Activated CD8-positive, alpha-beta memory T cell treated with anti-CD3 and anti-CD28 coated beads, Interleukin-2, amount 50 U/mL, for 4 hours (primary cell): ENCODE measurements at places on chromosomes 16 and 17.

- no peak for DNase-seq
Observed at GRCh38 chr17:78276098-78276887, 44.9 kb downstream of the TMEM235 start.

- no peak for DNase-seq
Observed at GRCh38 chr16:66517586-66518263, 32.2 kb downstream of the TK2 start.

- DNase-seq: no peak
Observed at GRCh38 chr16:88599092-88599733, 29.0 kb downstream of the ZC3H18 start.

- DNase-seq: no peak
Observed at GRCh38 chr16:17396762-17397498, 73.8 kb downstream of the XYLT1 start.

GRCh38 chr17:10280068-10280467, 81.7 kb upstream of the GAS7 start:
- DNase-seq: no peak

DNA sequence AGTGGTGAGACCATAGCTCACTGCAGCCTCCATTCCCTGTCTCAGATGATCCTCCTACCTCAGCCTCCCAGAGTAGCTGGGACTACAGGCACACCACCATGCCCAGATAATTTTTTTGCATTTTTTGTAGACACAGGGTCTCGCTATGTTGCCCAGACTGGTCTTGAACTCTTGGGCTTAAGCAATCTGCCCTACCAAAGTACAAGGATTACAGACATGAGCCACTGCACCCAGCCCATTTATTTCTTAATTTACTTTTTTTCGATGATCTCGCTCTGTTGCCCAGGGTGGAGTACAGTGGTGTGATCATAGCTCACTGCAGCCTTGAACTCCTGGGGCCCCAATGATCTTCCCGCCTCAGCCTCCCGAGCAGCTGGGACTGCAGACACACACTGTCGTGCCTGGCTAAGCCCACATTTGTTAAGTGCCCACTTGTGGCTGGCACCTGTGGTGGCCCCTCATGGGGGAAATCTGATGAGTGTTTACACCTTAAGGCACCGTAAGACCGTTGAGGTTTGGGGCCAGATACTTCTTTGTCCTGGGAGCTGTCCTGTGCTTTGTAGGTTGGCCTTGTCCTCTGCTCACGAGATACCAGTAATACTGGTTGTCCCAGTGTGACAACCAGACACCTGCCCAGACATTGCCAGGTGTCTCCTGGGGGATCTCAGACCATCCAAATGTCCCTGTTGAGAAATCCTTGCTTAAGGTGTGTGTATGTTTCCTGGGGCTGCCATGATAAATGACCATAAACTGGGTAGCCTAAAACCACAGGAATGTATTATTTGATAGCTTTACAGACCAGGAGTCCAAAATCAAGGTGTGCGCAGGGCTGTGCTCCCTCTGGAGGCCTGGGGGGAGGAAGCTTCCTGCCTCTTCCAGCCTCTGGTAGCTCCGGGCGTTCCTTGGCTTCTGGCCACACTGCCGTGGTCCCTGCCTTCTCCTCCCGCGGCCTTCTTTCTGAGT, 141.4 kb upstream of the GSE1 start:
- no peak for DNase-seq

DNA sequence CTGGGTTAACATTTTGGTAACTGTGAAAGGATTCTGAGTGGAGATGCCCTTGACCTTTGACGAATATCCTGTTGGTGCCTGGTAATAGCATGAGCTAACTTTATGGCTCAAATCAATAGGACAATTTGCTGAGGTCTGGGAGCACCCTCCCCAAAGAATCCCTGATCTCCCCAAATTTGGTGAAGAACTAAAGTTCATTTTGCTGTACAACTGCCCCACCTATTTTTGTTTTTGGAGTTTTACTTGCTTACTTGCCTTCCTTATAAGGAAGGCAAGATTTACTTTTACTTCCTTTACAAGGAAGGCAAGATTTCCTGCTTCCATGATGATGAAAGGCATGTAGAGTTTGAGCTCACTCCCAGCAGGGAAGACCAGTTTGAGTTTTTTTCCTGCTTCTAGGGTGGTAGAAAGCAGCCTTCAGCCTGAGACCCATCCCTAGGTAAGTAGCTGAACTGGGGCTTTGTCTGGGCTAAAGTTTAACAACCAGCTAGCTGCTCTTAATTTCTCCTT, 2.8 kb downstream of the KRTAP4-9 start:
- DNase-seq: no peak

DNA sequence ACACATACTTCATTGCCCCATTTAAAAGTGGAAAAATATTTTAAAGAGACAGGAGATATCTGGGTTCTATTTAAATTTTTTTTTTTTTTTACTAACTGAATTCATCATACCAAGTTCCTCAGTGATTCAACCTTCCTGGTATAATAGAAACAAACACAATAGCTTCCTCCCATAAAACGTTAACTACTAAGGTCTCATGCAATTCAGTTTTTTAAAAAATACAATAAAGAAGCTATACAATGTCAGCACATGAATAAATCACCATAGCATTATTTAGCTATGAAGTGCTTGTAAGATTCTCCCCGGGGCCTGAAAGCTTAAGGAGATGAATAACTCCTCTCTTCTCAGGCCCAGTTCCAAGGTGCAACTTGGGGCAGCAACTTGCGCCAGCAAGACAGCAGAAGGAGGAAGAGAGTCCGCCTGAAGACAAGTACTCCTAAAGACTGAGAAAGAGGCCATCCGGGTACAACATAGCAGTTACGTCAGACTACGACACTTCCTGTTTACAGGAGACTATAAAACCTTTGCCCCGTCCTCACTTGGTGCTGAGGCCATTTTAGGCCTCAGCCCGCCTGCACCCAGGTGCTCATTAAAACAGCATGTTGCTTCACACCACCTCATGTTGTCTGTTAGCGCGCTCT, 81.5 kb downstream of the MYO1D start:
- DNase-seq: no peak

GRCh38 chr17:50304781-50305404, 30.6 kb downstream of the TMEM92 start:
- DNase-seq: no peak

DNA sequence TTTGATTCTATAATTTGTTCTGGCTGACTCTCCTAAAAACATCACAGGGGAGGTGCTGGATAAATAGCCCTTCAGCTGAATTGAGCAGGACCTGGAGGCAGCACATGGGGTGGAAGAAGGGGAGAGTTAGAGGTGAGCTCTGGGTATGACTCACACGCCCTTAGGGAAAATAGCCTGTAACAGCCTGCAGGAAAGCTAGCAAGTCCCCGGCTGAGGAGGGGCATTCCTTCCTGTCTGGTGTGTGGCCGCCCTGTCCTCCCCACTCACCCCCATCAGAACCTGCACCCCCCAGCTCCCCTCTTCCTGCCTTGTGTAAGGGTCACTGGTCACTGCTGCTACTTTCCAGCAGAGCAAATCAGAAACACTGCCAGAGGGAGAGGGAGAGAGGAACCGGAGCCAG, 187.4 kb downstream of the C16orf95 start:
- no peak for DNase-seq

DNA sequence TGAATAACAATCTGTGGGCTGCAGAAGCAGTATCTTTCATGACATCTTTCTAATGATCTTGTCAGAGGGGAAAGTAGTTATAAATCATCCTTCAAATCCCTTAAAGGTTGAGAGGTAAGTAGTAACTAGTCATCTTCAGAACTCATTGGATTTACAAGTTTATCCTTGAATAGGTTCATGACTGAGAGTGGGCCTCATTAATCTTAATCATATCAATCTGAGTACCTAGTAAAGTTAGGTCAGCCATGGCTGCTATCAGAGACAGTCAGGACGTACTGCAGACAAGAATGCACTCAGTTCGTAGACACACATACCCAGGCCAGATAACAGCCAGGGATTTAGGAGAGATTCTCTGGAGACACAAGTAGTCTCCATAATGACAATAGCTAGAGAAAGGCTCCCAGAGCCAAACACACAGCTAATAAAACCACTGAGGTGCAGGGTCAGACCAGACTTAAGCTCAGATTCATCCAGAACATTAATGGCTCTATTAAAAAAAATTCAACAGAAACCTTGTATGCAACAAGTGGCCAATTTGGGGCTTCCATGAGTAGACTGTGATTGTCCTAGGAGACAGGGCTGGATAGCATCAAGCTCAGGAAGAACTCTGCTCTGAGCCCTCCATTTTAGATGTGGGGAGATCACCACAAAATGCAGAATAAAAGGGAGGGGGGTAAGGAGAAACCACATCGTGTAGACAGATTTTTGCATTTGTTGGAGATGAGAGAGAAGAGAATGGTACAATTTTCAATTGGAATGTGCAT, 65.8 kb downstream of the TBX4 start:
- DNase-seq: no peak

- DNase-seq: no peak
Observed at GRCh38 chr16:88893127-88893968, 26.9 kb upstream of the PABPN1L start.

DNA sequence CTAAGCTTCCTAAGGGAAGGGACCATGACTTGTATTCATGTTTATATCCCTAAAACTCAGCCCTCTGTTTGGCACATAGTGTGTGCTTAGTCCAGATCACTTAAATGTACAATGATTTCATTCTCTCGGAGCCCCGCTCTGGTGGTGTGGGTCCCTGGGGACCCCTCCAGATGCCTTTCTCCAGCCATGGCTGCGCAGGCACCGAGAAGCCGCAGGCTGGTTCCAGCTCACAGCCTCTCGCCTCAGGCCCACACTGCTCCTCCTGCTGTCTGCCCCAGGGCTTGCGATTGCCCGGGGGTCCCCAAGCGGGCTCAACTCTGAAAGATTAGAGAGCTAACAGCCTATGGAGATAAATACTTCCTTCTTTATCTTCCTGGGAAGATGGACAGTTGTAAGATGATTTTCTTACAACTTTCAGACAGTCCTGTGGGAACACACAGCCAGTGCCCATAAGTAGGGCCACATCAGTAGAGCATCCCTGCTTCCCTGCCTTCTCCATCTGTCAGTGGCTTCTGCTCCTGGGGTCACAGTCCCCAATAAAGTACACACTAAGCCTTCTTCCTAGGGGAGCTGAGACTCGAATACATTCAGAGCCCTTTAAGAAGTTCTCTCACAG, 66.2 kb downstream of the CENPV start:
- no peak for DNase-seq

GRCh38 chr16:80940069-80940856, 66.4 kb downstream of the CMC2 start:
- DNase-seq: no peak

DNA sequence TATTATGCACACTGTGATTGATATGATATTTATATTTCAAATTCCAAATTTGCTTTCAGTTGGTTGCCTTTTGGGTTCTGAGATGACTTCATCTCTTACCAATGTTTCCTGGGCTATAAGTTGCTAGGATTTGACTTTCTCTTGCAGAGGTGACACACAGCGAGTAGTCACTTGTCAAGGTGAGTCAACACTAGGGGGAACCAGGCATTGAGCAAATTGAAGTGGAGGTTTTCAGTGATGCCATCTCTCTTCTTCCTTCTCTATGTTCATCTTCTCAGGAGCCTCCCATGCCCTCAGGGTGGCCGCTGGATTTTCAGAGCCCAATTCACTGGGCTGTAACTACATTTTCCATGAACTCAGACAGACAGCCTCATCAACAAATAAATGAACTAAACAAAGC, 6.0 kb upstream of the CPD start:
- no peak for DNase-seq

DNA sequence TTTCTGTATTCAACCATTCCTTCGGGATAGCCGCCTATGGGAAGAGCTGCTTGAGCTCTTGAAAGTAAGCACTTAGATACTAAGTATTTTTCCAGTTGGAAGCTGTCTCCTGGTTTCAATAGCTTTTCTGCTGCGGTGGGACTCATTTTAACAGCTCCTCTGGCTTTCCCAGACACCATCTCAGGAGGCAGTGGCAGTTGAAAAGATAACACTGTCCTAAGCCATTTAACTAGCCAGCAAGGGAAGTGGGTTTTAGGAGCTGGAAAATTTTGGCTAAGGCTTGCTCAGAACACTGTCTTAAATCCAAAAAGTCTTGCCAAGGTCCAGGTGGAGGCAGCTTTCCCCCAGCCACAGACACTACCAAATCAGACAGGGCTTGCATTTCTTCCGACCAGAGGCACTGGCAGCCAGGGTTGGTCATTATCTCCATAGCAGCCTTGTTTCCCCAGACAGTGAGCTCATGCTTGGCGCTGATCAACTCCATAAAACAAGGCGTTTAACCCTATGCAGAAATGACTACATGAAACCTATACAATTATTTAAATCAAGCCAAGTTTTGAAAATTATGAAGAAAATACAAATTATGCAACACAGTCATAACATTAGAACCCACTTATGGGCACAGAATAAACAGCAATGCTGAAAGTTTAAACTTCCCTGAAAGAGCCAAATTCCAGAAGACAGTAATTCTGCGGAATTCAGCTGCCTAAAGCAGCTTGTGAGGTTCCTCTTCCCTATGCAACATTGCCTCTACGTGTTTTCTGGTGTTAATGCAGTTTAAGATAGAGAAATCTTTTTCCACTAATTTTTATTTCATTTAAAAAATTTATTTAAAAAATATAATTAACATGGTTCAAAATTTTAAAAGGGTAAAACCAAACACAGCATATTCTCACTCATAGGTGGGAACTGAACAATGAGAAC, 25.0 kb downstream of the GABARAPL2 start:
- no peak for DNase-seq

DNA sequence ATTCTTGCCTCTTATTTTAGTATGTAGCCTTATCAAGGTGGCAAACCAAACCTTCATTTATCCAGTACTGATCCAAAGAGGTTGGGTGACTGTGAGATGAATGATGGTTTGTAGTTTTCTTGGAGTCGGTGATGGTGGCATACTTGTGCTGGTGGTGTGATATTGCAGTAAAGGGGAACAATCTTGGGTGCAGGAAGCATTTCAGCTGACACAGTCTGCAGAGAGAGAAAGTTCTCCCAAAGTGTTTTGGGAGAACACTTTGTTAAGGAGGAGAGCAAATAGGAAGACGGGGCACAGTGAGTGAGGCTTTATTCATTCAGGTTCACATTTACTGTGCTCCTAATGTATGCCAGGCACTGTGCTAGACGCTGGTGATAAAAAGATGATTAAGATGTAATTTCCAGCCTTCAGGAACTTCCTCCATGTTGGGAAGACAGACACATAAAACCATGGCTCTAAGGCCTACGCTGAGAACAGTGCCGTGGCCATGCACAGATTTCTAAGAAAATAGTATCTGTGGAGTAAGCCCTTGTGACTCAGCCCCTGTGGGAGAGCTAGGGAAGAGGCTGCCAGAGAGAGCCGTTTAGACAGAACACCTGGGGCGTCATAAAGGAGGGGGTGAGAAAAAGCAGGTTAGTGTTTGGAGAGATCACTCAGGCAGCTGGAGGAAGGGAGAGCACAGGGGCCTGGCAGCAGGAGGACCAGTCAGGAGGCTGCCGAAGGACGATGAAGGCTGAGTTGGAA, 13.8 kb downstream of the HEATR3 start:
- DNase-seq: no peak

GRCh38 chr17:15436473-15437302, 30.7 kb downstream of the CDRT4 start:
- peak; percentile 18 for DNase-seq

DNA sequence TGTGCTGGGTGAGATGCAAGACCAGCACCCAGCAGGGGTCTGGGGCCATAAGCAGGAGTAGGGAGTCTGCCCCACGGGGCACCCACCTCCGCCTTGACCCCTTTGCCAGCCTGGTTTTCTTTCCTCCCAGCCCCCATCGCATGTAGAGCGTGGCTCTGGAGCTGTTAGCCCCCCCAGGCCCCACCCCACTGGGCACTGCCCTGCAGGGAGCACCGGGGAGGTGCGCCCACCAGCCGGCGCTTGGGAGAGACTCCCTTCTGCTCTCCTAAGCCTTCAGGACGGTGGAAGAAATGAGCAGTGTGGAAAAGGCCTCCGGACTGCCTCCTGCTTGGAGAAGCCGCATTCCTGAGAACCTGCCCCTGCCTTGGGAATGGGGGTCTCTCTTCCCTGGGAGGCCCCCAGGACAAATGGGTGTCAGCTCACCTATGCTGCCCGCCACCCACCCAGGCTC, 186.2 kb downstream of the IRF8 start:
- no peak for DNase-seq
